ENCODE measurements at places on chromosomes 7 and 10.

DNA sequence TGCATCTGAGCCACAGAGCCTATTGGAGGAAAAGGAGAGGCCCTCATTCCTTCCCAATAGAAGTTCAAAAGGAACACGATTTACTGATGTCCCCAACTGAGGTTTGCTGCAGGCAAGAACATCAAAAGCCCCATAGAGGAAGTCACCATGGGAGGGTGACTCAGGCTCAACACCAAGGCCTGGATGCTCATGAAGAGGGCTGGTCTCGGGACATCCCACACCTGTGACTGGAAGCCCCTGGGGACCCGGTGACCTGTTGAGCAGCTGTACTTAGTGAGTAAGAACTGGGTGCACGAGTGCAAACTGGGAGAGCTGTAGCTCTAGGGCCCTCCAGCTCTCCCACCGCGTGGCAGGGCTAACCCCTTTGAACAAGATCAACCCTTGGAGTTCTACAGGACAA is 38.0 kb downstream of the CYTH3 start:
- DNase-seq = no peak

- no peak for DNase-seq
These were observed 171.4 kb upstream of the PPP2R2D start for GRCh38 chr10:131729361-131729760.

GRCh38 chr7:100486753-100487446 is 3.2 kb downstream of the NYAP1 start:
- DNase-seq = no peak

GRCh38 chr10:17805330-17805729 is 3.8 kb upstream of the MRC1 start:
- DNase-seq = no peak

- no peak for DNase-seq
These were observed 13.1 kb upstream of the PDK4 start for GRCh38 chr7:95609277-95609971.

DNA sequence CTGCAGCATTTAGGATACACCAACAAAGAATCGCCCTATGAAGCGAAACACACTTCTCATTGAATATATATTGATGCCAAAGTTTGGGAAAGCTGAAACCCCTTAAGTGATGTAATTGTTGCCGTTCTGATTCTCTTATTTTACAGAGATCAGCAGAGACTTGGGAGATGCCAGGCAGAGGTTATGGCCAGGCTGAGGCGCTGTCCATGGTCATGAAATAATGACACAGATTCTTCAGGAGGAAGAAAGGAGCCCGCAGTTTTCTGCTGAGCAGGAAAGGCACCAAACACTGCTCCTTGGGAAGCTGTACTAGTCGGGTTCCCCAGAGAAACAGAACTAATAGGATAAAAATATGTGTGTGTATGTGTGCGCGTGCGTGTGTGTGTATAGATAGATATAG is 566.0 kb downstream of the CALN1 start:
- DNase-seq = no peak

- DNase-seq = no peak
These were observed 35.6 kb upstream of the GALNT17 start for GRCh38 chr7:71096351-71096750.

DNA sequence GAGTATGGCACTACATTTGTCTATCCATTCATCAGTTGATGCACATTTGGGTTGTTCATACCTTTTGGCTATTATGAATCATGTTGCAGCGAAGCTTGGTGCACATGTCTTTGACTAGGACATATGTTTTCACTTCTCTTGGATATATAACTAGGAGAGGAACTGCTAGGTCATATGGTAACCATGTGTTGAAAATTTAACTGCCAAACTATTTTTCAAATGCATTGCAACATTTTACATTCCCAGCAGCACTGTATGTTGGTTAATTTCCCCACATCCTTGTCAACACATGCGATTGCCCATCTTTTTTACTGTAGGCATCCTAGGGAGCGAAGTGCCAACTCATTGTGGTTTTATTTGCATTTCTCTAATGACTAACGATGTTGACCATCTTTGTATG is 183.4 kb downstream of the PRKCQ start:
- no peak for DNase-seq

DNA sequence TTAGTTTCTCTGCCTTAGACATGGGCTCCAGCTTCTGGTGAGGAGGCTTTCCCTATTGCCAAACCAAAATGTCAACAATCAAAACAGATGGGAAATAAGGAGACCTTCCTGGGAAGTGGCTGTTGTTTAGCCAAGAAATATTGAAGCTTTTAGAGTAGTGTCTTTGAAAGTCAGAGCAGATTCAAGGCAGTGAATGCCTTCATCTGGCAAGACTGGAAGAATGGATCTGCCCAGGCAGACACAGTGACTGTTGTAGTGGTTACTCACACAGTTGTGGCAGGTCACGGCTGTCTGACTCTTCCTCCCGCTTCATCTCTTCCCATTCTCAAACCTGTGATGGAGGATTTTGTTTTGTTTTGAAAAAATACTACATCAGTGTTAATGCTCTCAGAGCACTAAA is 154.1 kb upstream of the ADO start:
- no peak for DNase-seq

GRCh38 chr7:15936991-15937390 is 250.5 kb upstream of the MEOX2 start:
- DNase-seq = no peak

DNA sequence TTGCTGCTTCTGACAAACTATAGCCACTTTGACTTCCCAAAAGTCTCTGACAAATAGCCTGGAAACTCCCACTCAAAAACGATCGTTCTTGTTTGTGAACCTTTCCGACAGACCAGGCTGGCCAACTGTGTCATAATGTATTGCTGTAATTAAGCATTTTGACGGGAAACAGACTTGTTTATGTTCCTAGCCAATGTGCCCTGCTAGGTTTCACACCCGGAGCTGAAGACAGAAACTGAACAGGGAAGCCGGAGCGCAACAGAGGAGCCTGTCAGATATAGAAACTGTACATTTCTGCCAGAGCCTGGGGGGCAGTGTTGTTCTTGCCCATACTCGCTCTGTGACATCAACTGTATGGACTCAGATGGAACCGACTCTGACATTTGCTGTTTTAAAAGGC is 55.3 kb upstream of the C7orf33 start:
- no peak for DNase-seq

- DNase-seq = no peak
These were observed 1314.5 kb downstream of the XPNPEP1 start for GRCh38 chr10:108608860-108609259.

GRCh38 chr7:36487756-36488336 is 98.2 kb downstream of the ANLN start:
- peak; percentile 20 for DNase-seq

DNA sequence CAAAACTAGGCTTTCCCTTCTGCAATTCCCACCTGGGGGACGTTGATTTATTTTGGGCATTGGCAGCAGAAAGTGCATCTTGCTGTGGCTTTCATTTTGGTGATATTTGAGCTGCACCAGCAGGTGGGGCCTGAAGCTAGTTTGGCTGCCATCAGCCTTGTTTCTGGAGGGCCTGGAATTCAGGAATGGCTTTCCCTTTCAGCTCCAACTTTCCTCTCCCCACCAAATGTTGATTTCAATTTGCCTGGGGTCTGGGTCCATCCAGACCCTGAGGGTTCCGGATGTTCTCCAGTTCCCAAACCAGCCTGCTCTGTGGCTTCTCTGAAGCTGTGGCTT is 640.4 kb downstream of the TYW1 start:
- DNase-seq = no peak

DNA sequence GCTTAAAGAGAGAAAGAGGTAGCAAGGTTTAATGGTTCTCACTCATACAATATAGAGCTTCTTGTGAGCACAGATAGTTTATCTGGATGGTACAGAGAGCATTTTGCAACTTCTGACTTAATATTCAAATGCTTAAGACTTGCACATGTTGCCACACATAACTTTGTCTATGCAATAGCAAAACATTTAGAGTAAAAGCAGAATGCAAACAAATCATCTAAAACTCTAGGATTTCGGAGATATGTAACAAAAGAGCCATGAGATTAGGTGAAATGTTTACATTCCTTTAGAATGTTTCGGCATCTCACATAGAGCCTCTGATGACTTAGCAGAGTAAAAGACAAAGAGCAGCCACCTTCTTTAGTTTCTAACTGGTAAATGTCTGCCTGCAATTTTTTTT is 717.1 kb upstream of the LRRN3 start:
- no peak for DNase-seq

GRCh38 chr7:5248201-5248885 is 34.4 kb upstream of the SLC29A4 start:
- DNase-seq = no peak

GRCh38 chr7:140485500-140486265 is 6.4 kb upstream of the MKRN1 start:
- no peak for DNase-seq

GRCh38 chr10:6918305-6918704 is 338.2 kb upstream of the PRKCQ start:
- peak; percentile 54 for DNase-seq

GRCh38 chr7:235576-236395 is 43.4 kb downstream of the FAM20C start:
- no peak for DNase-seq

- DNase-seq = no peak
These were observed 43.8 kb upstream of the ZNF438 start for GRCh38 chr10:31075434-31075833.

GRCh38 chr10:121681997-121682687 is 83.9 kb upstream of the FGFR2 start:
- DNase-seq = no peak

GRCh38 chr7:44884621-44885393 is 523 bp downstream of the PURB start:
- peak; percentile 38 for DNase-seq

- no peak for DNase-seq
These were observed 265.0 kb downstream of the CAMK1D start for GRCh38 chr10:12614177-12614995.

DNA sequence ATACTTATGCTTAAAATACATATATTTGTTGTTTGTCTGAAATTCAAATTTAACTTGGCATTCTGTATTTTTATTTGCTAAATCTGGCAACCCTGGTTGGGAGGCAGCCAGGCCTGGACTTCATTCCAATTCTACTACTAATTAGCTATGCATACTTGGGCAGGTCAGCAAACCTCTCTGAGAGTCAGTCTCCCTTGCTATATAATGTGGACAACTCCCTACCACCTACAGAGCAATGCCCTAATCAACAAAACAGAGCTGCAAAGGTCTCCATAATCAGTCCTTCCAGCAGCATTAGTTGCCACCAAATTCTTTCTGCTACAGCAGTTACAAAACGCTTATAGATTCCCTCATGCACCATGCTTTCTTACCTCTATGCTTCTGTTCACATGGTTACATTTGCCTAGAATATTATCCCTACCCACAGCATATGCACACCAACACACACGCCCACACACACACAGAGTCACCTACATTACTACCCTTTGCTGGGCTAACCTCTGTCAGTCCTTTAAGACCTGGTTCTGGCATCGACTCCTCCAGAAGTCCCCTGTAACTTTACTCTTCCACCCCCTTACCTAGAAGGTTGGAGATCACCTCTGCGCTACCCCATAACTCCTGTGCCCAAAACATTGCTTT is 188.7 kb downstream of the FGFR2 start:
- DNase-seq = no peak

GRCh38 chr10:115335366-115335765 is 242.2 kb downstream of the ATRNL1 start:
- DNase-seq = no peak

DNA sequence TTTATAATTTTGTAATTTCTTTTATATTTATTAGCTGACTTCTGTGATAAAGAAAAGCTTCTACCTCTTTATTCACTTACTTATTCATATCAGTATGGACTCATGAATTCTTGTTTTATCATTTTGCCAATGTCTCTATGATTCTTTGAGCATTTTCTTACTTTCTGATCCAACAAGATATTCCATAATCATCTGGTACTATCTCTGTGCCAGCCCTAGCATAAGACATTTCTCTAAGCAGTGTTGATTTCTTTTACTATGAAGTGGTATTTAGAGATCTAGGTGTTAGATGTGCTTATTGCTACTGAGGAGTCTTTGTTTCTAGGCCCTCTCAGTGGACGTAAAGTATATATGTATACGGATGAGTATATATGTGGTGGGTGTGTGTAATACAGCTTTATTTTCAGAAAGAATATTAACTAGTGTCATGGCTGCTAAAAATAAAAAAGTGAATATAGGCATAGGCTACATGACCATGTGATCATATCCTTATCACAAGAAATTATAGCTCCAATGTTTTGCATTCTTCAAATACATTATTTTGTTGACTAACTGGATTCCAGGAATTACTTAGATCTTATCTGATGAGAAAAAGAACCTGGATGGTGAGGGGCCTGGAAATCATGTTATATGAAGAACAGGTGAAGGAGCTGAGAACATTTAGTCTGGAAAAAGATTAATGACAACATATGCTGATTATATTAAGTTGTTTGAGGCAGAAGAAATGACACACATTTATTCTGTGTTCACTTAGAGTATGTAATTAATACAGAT is 13.1 kb downstream of the PHTF2 start:
- no peak for DNase-seq

GRCh38 chr7:146175716-146176115 is 59.1 kb downstream of the CNTNAP2 start:
- DNase-seq = no peak

GRCh38 chr7:105589356-105590077 is 8.2 kb upstream of the EFCAB10 start:
- DNase-seq = peak; percentile 20

GRCh38 chr7:39855325-39855674 is 94.8 kb upstream of the CDK13 start:
- DNase-seq = no peak

DNA sequence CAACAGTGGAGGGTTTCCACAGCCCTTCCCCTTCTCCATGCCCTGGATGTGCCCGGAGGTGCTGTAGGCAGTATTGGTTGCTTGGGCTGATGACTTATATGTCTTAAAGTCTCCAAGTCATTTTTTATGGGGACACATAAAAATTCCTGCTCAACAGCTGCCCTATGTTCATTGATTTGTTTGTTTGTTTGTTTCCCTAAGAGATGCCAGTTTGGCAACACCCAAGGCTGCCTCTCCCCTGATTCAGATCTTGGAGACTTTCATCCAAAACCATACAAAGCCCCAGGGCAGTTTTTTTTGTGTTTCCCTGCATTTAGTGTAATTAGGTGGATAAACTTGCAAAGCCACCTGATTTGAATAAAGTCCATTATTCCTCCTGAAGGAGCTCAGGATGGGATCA is 115.3 kb downstream of the PLPP4 start:
- DNase-seq = no peak
